Stimulated activated CD8-positive, alpha-beta memory T cell treated with anti-CD3 and anti-CD28 coated beads, Interleukin-7, amount 100 ng/mL, for 4 hours (primary cell): ENCODE measurements at places on chromosomes 1 and 21.

DNA sequence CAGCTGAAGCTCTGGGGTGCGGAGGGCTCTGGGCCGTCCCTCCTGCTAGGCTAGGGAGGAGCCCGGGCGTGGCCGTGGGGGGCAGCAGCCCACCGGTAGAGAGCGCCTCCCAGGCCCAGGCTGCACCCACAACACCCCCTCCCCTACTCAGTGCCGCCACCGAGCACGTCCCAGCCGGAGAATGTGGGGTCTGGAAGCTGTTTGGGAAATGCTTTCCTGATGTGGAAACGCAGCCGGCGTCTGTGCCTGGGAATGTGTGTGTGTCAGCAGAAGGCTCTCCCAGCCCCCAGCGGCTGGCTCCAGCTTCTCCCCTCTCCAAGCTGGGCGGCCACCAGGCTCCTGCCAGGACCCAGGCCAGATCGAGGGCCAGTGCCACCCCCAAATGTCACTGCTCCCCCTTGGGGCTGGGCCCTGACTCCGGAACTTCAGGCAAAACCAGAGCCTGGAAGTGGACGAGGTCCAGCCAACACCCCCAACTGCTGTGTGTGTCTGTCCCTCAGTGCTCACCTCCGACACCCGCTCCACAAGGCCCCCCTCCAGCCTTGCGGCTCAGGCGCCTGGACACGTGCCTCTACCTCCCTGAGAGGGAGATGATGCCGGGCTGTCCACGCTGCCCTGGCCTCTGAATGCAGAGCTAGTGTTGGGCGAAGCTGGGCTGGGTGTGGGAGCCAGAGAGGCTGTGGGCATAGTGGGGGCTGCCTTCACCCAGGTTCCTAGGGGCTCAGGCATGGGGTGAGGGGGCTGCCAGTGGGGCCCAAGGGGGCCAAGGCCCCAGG, 74.7 kb downstream of the MEGF6 start:
- no peak for DNase-seq

DNA sequence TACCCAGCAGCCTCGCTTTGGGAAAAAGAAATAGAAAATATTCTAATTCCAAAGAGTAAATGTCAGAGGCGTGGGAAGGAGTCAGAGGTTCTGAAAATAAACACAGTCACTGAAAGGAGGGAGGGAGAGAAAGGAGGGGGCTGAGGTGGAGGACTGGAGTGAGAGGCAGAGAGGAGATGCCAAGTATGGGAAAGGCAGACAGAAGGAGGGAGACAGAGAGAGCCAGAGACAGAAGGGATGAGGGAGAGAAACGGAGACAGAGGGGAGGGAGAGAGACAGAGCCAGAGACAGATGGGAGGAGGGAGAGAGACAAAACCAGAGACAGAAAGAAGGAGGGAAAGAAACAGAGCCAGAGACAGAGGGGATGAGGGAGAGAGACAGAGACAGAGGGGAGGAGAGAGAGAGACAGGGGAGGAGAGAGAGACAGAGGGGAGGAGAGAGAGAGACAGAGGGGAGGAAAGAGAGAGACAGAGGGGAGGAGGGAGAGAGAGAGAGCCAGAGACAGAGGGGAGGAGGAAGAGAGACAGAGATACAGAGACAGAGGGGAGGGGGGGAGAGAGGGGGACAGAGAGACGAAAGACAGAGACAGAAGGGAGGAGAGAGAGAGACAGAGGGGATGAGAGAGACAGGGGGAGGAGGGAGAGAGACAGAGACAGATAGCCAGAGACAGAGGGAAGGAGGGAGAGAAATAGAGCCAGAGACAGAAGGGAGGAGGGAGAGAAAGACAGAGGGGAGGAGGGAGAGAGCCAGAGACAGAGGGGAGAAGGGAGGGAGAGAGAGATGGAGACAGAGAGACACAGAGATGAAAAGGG, 525.5 kb downstream of the MATN1 start:
- no peak for DNase-seq

DNA sequence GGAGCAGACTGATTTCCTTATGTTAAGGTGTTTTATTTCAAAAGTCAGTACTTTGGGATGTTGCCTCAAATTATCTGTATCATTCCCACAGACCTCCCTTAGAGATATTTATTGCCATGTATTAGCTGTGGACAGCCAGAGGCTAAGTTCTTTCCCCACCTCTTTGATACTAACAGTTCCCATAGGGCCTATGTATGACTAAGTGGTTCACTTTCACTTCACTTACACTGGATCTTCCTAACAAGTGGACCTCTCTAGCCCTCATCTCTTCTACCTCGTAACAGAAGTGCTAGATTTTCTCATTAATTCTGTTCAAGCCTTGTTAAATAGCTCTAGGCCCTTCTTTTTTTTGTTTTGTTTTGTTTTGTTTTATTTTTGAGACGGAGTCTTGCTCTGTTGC, 6.2 kb downstream of the TRAF5 start:
- no peak for DNase-seq

GRCh38 chr1:7942214-7942921, 1.7 kb upstream of the TNFRSF9 start:
- peak; percentile 45 for DNase-seq

- DNase-seq, result no peak
These were observed 3.9 kb upstream of the LEFTY2 start for GRCh38 chr1:225944951-225945350.

DNA sequence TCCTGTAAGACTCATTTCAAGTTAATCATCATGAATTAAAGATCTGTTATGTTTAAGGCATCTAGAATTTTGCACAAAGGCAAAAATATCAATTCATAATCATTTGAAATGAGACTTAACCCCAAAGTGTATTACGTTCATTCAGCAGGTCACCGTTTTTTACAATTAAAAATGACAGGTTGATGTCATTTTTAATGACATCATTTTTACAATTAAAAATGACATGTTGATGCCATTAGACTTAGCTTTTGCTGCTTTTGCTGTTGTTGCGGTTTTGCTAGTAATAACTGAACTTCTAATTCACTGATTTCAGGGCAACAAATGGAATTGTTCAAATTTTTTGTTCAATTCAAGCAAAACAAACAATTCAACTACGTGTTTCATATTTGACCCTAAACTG, 17.0 kb downstream of the PRMT6 start:
- no peak for DNase-seq

- DNase-seq, result no peak
These were observed 716.2 kb downstream of the NCAM2 start for GRCh38 chr21:21714426-21714825.

- no peak for DNase-seq
These were observed 7.0 kb downstream of the GPR37L1 start for GRCh38 chr1:202129453-202130296.

- DNase-seq, result no peak
These were observed 42.7 kb downstream of the HUNK start for GRCh38 chr21:31915566-31915965.

DNA sequence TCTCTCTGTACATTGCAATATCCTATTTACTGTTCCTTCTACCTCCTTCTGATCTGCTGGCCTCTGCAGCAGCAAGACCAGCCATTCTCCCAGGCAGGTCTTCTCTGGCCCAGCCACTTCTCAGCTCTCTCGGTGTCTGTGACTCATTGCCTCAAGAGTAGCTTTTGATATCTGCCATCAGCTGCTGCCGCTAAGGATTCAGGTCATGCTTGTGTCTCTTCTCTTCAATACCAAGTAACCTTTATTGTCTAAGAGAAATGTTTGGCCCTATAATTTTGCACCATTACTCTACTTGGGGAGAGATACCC, 101.8 kb downstream of the TMEM53 start:
- DNase-seq, result no peak

GRCh38 chr1:220189750-220190347, 82.4 kb downstream of the RAB3GAP2 start:
- no peak for DNase-seq

- no peak for DNase-seq
These were observed 365.9 kb upstream of the NFIA start for GRCh38 chr1:60716472-60716871.

GRCh38 chr21:39721885-39722284, 23.1 kb upstream of the IGSF5 start:
- no peak for DNase-seq

- no peak for DNase-seq
These were observed 1.5 kb downstream of the L1TD1 start for GRCh38 chr1:62196086-62196690.

- no peak for DNase-seq
These were observed 687.7 kb downstream of the PTPRU start for GRCh38 chr1:29924017-29924431.

GRCh38 chr1:67921725-67922489, 88.6 kb upstream of the GNG12 start:
- no peak for DNase-seq

DNA sequence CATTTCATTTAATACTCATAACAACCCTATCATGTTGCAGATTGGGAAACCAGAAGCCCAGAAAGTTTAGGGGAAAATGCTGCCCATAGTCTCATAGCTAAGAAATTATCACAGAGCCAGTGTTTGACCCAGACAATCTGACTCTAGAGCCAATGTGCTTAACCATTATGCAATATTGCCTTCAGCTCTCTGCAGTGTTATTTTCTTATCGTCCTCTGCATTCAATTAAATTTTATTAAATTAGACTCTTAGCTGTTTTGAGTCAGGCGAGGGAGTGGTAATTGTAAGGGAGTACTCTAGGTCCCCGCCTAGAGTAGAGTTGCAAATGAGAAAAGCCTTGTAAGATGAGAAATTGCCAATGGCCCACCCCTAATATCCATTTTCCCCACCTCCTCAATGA, 191.1 kb downstream of the TTLL7 start:
- no peak for DNase-seq

DNA sequence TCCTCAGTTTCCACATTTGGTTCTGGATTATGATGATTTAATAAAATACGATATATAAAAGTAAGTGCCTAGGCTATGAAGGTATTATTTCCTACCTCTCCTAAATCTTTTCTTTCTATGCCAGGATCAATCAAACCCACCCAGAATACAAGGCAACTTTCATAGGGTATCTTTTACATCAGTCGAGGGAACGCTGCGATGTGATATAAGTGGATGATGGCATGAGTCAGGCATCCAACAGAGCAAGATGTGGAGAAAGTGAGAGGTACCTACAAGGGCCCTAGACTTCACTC, 781 bp downstream of the TTLL7 start:
- DNase-seq, result no peak

GRCh38 chr1:202243006-202243405, 49.4 kb downstream of the LGR6 start:
- no peak for DNase-seq

DNA sequence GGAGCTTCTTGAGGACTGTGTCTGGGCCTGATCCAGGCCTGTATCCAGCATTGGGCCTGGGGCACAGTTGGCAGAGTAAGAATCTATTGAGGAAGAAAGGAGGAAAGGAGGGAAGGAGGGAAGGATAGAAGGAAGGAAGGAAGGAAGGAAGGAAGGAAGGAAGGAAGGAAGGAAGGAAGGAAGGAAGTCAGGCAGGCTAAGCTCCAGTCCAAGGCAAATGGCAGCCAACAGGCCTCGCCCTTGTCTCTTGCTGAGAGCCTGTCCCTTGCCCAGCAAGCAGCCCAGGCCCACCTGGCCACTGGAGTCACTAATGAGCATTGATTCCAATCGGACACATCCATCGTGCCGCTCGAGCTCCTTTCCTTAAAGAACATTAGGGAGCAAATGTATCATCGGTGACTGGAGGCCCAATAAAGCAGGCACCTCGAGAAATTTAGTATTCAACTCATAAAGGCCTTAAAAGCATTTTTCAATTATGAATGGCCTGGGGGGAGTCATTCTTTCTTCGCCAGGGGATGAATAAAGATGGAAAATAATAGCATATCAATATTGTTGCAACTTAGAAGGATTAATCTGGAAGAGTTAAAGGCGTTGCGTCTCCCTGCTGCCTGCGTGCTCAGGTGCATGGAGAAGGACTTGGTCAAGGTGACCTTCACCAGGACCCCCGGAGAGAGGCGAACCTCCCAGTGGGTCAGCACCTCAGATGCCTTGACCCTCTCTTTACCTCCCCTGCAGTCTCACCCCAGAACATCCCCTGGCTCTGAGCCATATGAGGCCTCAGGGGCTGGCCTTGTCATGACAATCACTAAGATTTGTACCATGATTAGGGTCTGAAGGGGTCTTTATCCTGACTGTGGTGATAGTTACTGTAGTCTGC, 144.5 kb upstream of the RUNX3 start:
- DNase-seq, result no peak

- no peak for DNase-seq
These were observed 91.8 kb downstream of the FOXD2 start for GRCh38 chr1:47529520-47530098.

DNA sequence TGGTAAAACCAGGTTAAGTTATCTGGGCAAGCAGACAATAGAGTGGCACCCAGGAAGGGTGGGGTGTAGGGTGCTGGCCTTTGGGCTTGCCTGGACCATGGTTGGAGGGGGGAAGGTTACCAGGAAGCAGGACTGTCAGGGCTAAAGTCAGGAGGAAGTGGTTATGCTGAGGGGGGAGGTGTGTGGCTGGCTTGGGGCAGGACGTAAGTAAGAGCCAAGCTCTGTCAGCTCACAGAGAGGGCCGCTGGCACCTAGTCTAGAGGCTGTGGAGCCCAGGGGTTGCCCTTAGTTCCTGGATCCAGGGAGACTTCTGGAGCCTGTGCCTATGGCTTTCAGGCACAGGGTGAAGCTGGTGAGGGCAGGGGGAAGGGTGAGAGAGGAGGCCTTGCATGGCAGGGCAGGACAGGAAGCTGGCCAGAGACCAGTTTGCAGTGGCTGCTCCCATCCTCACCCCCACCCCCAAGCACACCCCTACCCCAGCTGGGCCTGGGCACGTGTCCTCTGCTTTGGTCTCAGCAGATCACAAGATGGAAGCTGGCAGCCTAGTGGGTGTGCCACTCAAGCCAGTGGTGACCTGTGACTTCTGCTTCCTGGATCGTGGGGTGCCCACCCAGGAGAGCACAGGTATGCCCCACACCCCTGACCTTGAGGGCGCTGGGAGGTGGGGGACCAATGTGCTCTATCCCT, 20.5 kb upstream of the SMYD3 start:
- DNase-seq, result no peak

GRCh38 chr1:38053416-38054091, 7.0 kb upstream of the POU3F1 start:
- no peak for DNase-seq

GRCh38 chr1:210496063-210496462, 167.4 kb downstream of the HHAT start:
- DNase-seq, result no peak

DNA sequence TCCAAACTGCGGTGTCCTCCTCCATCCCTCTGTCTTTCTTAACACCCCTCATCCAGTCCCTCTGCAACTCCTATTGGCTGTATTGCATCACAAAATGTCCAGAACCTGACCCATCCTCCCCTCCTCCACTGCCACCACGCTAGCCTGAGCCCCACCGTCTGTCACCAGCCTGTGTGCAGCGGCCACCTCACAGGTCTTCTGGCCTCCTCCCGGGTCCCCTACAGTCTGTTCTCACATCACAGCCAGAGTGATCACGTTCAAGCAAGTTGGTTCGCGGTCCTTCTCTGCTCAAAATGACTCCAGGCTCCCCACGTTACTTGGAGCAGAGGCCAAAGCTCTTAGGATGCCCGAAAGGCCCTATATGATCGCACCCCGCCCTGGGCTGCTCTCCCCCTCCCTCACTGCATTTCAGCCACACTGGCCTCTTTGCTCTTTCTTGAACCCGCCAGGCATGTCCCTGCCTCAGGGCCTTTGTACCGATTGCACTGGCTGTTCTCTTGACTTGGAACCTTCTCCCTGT, 2.4 kb upstream of the PADI4 start:
- DNase-seq, result no peak
